ENCODE measurements at places on chromosomes 16 and 17. TPM values are rescaled to one million over a fixed set of nuclear protein-coding genes. Genes with fewer than 3 reads are reported as not detected.

DNA sequence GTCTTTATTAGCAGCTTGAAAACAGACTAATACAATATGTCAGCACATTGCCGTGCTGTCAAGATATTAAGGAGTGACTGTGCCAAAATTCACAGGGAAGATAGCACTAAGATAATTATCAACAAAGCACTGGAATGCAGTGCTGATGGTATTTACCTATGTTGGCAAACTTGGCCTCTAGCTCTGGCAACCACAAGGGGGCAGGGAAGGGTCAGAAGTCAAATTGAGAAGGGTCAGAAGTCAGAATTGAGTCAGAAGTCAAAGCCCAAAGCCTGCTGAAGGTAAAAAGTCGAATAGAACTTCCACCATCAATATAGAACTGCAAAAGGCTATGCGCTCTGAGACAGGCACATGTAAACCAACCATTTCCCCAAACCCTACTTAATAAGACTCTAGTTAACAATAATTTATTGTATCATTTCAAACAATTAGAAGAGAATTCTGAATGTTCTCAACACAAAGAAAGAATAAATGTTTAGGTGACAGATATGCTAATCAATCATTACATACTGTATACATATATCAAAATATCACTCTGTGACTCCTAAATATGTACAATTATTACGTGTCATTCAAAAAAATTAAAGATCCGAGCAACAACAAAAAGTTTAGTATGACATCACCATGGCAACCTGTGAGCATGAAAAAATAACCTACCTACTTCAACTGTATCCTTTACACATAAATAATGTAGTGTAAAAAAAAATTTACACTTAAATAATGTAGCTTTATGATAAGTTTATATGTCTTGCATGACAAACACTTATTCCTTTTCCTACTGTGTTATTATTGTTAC, 916.1 kb downstream of the KCNJ2 start:
- no peak overlapping the region for H3K27ac ChIP-seq
- H3K4me1 ChIP-seq, result no peaks in the 10 kb centered on the region
- H3K27me3 ChIP-seq, result no peaks in the 10 kb centered on the region
- no peaks in the 10 kb centered on the region for H3K36me3 ChIP-seq
- H3K4me3 ChIP-seq, result no peak overlapping the region

Gene AP2B1
- 316 TPM for total RNA-seq

- DNase-seq, result no peak
- H3K36me3 ChIP-seq, result no peaks in the 10 kb centered on the region
- H3K4me3 ChIP-seq, result no peak overlapping the region
- H3K4me1 ChIP-seq, result no peaks in the 10 kb centered on the region
- no peak overlapping the region for H3K27ac ChIP-seq
- H3K27me3 ChIP-seq, result peaks cover 2% of the 10 kb centered on the region
Observed at GRCh38 chr17:40415390-40415789, 2.3 kb downstream of the TOP2A start.

DNA sequence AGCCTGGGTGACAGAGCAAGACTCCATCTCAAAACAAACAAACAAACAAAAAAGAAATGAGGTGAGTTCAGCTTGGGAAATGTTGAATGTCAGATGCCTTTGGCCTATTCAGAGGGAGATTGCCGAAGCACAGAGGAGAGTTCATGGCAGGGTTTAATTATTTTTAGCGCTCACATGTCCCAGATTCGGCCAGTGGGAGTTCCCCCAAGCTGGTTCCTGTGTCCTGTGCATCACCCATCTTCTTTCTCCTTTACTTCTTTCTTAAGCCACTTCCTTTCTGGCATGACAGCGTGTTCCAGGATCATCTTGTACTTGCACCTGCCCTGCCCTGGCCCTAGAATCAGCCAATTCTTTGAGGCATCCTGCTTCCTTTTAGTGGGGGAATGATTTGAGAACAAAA, 9.2 kb downstream of the MPV17L start:
- no peaks in the 10 kb centered on the region for H3K4me1 ChIP-seq
- no peaks in the 10 kb centered on the region for H3K36me3 ChIP-seq
- H3K4me3 ChIP-seq, result no peak overlapping the region
- H3K27ac ChIP-seq, result no peak overlapping the region
- no peaks in the 10 kb centered on the region for H3K27me3 ChIP-seq

GRCh38 chr17:74528491-74529199, 2.6 kb downstream of the CD300LB start:
- H3K27ac ChIP-seq, result no peak overlapping the region
- peaks cover 16% of the 10 kb centered on the region for H3K36me3 ChIP-seq
- no peak for DNase-seq
- no peaks in the 10 kb centered on the region for H3K4me1 ChIP-seq

Gene RPA1
- 43.4 TPM for total RNA-seq
